ENCODE measurements at places on chromosomes 4 and X.
A peak's percentile ranks its signal among the peaks of the same experiment; 100 is the strongest.

GRCh38 chr4:83609365-83609764, 73.5 kb downstream of the GPAT3 start:
- no peak for DNase-seq

- DNase-seq: no peak
Observed at GRCh38 chr4:163269869-163270268, 62.5 kb downstream of the NPY1R start.

DNA sequence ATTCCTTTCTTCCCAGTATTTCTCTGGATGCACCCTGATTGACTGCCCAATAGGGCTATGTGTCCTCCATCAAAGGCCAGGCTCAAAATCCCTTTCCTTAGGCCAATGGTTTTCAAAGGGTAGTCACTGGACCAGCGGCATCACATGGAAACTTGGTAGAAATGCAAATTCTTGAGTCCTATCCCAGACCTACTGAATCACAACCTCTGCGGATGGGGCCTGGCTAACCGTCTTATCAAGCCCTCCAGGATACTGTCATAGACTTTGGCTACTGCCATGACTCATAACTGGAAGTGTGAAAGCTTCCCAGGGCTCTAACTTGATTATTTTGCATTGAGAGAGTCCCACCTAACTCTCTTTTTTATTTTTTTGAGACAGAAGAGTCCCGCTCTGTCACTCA, 71.9 kb upstream of the TFDP3 start:
- DNase-seq: no peak

- no peak for DNase-seq
Observed at GRCh38 chrX:24357106-24357505, 3.3 kb upstream of the SUPT20HL1 start.

- DNase-seq: no peak
Observed at GRCh38 chrX:138020941-138021340, 455.0 kb downstream of the ZIC3 start.

DNA sequence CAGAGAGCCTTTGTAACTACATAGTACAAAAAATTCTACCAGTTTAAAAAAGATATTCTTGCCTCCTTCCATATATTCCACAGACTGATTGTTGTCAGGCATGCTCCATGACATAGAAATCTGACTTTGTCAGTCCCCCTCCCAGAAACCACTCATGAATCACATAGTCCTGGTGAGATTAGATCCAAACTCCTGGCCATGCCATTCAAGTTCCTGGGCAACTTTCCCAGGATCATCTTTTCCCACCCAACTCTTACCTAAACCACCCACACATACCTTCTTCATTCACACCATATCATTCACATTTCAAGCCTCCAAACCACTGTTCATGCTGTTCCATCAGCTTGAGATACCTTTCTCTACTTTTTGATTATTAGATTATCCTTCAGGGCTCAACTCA, 46.4 kb downstream of the SLC16A2 start:
- DNase-seq: peak; percentile 20

GRCh38 chr4:44674471-44674870, 3.7 kb upstream of the GUF1 start:
- no peak for DNase-seq

DNA sequence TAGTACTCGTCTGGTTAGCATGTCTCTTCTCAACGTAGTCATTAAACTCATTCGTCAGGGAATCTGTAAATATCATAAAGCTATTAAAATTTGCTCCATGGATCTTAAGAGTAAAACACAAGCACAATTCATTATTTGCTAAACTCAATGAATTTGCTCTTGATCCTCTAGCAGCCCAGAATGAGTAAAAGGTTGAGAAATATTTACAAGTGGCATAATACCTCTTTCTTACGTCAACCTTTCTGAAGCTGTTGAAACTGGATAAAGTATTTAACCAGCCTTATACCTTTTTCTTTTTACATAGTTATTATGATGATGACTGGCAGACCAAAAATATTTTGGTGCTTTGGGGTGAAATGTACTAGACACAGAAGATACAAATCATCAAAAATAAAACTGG, 66.9 kb downstream of the LUZP4 start:
- no peak for DNase-seq

DNA sequence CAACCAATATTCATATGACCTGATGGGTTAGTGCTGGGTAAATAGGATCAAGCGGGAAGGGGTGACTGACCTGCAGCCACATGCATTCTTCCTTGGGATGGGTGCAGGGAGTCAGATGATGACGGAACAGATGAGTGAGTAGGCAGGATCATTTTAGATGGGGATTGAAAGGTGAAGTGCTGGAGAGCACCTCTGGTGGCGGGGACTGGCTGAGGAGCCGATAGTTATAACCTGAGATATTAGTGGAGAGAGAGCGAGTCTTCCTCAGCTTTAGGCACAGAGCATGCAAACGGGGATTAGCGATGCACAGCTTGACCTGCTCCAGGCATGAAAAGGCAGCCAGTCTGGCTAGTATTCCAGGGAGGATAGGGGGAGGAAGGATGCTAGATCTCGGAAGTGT, 99.1 kb downstream of the AFF1 start:
- no peak for DNase-seq

DNA sequence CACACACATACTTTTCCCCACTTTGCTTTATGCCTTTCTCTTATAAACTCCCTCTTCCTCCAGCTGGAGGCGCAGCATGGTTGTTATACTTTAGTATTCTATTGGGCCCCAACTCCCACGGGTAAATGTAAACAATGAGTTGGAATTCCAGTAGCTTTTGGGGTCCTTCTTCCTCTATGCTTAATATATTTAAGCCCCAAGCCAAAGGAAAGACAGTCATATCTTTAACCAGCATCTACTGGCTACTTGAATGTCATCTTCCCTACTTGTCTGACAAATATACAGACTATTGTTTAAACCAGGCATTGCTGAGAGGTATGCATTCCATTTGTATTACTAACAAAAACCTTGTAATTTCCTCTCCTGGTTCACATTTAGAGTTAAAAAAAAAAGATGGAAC, 72.9 kb downstream of the WDR19 start:
- peak; percentile 30 for DNase-seq

- no peak for DNase-seq
Observed at GRCh38 chrX:19863212-19863856, 24.1 kb downstream of the SH3KBP1 start.

GRCh38 chr4:101938836-101939235, 148.3 kb downstream of the BANK1 start:
- no peak for DNase-seq

DNA sequence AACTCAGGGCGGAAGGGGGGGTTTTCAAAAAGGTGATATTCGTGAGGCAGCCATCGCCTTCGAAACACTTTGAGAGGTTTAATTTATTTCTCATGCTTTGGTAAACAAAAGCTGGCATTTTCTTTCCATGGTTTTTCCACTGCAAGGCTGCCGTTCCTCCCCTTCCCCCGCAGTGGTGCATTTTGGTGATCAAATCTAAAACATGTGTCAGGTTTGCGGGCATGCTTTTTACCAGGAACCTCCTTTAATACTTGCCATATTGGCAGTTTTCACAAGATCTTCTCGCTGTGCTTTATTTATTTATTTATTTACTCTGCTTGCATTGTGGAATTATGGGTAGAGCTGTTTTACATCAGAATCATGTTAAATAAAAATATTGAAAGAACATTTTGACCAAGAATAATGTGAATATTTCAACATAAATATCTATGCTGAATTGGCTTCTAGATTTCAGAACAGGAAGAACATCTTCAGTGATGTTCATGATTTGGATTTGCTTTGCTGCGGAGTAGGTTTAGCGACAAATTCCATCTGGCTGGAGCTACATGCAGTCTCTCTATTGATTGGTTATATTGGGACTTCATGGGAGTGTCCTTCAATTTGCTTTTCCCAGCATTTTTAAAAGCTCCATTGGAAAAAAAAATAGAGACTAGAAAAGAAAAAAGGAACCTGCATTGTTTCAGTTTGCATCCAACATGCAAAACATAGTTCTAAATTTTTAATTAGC, 54.4 kb downstream of the STOX2 start:
- no peak for DNase-seq

DNA sequence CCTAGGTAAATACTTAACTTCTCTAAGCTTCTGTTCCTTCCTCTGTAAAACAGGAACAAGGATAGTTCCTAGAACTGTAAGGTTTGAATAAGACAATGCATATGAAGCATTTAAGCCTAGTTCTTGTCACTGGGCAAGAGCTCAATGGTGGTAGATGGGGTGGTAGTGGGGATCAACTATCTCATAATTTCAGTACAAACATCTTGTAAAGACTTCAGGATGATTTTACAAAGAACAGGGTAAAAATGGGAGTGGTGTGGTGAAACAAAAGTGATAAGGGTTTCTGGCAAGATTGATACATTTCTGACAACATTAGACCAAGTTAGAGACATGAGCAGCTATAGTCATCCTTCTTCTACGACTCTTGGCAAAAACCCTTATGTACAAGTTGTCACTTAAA, 137.8 kb downstream of the SCFD2 start:
- DNase-seq: no peak

DNA sequence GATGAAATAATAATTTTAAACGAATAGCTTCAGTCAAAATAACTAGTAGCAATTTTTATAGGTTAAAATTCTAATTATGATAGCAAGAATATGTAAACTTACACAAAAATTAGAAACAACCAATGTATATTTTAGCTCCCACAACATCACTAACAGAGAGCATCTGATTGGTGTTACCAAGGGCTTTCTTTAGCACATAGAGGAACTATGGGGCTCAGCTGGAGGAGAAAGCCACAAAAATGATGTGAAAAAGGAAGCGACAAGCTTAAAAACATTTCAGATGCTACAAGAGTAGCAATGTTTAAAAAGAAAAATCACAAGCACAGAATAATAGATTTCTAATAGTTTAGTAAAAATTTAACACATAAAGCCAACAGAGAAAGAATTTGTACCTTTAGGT, 56.3 kb downstream of the ATP8A1 start:
- DNase-seq: no peak

DNA sequence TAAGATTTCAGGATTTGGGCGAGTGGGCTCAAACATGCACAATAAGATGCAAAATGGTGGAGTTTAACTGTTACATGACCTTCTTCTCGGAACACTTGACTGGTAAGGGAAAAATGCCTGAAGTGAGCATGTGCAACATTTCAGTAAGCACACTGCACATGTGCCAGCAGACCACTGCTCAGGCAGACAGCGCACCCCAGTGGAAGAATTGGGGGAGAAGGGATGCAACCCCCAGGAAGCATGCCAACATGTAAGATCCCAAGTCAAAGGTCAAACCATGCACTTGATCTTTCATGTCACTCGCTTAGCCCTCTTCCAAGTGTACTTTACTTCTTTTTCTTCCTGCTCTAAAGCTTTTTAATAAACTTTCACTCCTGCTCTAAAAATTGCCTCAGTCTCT, 256.3 kb downstream of the CENPC start:
- DNase-seq: peak; percentile 51

DNA sequence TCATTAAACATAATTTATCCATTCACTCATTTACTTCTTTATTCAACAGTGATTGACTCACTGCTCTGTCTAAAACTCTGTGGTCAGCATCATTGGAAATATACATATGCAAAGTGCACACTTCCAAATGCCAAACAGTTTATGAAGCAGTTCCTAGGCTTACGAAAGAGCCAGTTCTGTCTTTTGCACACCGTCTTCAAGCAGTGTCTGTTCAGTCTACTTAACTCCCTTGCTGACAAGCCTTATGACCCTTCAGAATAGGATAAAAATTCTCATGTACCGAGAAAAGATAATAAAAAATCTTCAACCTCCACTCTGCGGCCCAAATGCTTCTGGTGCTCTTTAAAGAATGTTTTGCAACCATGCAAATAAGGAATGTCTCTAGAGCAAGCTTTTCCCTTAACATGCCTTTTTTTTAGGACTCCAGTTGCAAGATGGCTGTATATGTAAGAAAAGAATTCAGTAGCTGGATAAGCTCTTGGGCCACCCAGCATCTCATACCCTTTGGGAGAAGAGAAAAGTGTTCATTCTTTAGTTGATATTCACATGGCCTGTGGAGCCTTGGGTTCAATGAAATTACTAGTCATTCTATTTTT, 1037.0 kb upstream of the SLIT2 start:
- no peak for DNase-seq

DNA sequence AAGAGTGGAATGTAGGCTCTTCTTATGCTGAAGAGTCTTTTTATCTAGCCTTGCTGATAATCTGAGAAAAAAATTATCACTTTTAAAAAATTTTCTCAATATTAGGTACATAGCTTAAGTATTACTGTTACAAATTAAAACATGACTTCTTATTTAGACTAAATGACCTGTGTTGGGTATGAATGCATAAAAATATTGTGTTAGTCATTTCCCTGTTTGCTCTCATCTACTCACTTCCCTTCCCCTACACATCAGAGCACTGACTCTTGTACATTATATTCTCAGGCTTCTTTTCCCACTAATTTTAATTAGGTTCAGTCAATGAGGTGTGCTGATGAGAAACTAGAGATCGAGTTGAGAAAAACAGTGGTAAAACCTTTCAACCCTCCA, 881.0 kb downstream of the PCDH18 start:
- no peak for DNase-seq

DNA sequence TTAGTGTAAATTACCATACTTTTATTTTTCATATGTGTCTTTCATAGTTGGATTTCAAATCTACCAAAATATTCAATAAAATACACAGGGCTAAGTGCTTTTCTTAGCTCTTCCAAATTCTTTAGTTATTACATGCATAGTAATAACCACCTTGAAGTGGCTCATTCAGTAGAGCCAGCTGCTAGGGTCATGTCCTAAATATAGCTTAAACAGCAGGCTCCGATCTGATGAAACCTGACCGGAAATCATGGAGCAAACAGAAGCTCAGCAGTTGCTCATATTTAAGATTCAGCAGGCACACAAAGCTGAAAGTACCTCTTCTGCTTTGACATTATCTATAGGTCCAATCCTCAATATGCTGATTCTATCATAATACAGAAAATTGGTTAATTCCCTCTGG, 1470.4 kb downstream of the ADGRL3 start:
- no peak for DNase-seq
